ENCODE measurements at places on chromosomes 11 and 22. TPM values are rescaled to one million over a fixed set of nuclear protein-coding genes. Genes with fewer than 3 reads are reported as not detected.

Gene NAALAD2
- total RNA-seq, result not detected

- DNase-seq, result no peak
These were observed 84.7 kb downstream of the CDKN1C start for GRCh38 chr11:2800655-2801531.

GRCh38 chr11:34680918-34681586, 60.2 kb downstream of the EHF start:
- DNase-seq, result no peak

DNA sequence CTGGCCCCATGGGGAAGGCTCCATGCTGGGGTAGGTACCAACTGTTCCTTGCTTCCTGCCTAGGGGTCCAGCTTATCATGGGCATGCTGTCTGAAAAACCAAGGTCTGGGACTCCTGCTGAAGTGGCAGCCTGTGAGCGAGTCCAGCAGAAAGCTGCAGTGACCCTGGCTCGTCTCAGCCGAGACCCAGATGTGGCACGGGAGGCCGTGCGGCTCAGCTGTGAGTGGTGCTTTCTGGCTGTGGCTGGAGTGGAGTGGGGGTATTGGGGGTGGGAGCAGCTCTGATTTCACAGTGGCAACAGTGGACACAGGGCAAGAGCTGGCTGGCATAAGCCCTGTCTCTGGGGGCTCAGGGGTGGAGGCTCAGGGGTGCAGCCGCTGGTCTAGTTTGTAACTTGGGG, 124.1 kb downstream of the INSC start:
- DNase-seq, result no peak

Gene CDHR5
- not detected for total RNA-seq

DNA sequence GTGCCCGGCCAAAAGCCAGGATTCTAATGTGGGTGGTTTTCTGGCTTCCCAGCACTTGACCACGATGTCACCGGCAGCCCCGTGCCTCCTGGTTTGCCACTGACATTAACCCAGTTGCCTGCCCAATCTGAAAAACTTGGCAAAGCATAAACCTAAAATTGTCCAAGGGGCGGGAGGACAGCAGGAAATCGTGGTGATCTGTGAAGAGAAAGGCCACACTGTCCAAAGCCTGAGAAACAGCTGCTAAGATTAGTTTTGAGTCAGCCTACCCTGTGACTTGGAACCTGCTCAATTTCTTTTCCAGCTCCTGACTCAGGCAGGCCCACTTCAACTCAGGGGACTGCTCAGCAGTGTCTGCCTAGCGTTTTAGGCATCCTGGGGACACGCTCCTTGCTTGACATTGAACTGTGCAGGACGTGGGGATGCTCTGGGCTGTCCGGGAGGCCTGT, 8.2 kb upstream of the F2 start:
- DNase-seq, result no peak

GRCh38 chr11:2097356-2097997, 41.7 kb downstream of the IGF2 start:
- no peak for DNase-seq

- DNase-seq, result no peak
These were observed 11.8 kb upstream of the MAPK11 start for GRCh38 chr22:50281957-50282356.

DNA sequence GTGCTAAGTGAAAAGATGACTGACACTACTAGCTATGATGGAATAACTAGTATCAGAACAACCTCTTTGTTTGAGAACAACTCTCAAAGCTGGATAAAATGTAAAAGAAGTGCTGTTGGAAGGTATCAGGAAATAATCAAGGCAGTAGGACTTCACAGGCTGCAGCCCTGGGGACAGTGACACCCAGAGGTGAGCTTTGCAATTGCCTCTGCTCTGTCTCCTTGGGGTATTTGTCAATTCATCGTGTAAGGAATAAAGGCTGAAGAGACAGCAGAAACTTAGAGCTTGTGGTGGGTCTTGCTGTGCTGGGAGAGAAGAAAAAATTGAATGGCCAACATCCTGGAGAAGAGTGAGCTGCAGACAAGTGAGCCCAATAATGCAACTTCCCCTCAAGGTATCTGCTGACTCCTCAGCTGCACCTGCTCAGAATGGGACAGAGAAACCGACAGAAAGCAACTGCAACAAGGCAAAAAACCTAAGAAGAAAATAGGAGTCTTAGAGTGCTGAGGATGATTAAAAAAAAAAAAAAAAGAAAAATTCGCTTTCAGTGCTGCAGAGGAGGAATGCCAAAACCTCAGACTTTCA, 141.1 kb downstream of the RCN1 start:
- DNase-seq, result peak; percentile 25

Gene OR56A1
- not detected for total RNA-seq

DNA sequence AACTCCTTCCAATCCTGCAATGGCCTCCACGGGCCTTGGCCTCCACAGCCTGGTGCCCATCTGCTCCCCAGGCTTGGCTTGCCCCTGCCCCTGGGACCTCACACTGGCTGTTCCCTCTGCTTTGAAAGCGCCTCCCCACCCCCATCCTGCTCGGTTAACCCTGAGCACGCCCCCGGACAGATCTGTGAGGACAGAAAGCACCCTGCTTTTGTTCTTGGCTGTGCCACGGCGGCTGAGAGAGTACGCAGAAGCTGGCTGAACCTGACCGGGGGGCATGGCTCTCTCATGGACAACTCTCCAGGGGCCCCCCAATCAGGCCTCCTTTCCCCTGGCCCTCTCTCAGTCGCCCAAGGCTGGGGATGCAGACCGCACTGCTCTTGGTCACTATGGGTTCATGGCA, 20.2 kb upstream of the RASL10A start:
- no peak for DNase-seq

DNA sequence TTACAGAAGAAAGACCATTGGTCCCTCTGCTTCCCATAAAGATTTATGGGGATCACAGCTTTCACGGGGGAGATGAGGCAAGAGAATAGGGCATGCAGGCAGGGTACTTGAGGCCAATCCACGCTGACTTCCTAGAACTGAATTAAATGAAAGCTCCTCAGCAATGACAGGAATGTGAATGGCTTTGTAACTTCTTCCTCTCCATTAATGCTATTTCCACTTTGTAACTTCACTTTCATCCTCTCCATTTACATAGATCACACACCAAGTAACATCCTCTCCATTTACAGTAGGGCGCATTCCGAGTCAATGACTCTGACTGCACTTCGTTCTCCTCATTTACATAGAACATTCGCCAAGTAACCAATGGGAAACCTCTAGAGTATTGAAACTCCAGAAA, 89.8 kb downstream of the PIWIL4 start:
- no peak for DNase-seq

Gene ALDH3B1
- 0.11 TPM for total RNA-seq

DNA sequence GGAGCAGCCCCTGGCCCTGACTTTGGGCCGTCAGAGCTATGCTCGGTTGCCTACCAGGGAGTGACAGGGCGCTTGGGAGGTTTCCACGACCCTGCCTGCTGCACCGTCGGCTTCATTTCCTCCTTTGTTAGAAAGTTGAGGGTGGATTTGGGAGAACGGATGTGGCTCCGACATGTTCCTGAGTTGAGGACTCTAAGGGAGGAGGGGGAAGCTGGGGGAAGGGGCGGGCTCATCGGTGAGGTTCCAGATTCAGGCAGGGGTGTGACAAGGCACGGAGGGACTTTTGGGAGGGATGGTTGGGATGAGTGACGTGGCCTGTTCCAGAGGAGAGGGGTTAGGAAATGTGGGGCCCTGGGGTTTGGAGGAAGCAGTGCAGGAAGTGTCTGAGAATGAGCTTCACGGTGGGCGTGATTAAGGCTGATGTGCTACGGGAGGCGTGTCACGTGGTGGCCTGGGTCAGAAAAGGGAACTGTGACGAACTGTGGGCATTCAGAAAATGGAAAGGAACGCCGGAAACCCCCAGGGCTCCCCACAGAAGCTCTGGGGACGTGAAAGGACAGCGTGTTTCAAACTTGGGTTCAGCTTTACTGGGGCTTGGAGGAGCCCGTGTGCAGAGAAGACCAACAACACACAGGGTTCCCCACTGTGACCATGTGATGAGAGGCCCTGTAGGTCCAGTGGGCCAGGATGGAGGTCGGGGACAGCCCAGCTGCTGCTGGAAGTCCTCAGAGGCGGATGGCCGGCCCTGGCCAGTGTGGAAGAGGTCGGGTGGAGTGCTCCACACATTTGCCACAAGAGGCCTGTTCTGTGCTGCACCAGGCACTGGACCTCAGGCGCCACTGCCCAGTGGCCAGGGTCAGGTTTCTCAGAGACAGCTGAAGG, 2.8 kb downstream of the PARVB start:
- DNase-seq, result peak; percentile 93

Gene CBY1
- total RNA-seq, result 15.7 TPM

DNA sequence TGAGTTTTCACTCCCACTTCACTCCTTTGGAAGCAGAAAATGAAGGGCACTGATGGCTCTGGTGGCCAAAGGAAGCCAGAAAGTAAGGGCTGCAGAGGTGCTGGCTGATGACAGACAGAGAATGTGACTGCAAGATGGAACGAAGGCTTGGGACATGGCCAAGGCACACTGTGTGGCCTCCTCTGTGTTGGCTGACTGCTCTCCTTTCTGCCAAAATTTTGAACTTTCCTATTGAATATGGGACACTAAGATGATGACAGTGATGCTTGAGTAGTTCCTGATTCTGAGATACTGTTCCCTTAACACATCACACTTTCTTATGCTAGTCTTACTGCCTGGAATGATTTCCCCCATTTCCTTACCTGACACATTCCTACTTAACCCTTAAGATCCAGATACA, 156.4 kb downstream of the SWAP70 start:
- no peak for DNase-seq

- no peak for DNase-seq
These were observed 86.1 kb upstream of the ARHGAP42 start for GRCh38 chr11:100600941-100601340.

Gene MRPL21
- 104 TPM for total RNA-seq

GRCh38 chr11:104467404-104467803, 303.5 kb upstream of the PDGFD start:
- DNase-seq, result no peak

Gene FAM83F
- 1.5 TPM for total RNA-seq

- DNase-seq, result no peak
These were observed 224.0 kb upstream of the B3GAT1 start for GRCh38 chr11:134636071-134636470.

Gene CSF2RB
- 0.16 TPM for total RNA-seq

- DNase-seq, result no peak
These were observed 2113.1 kb upstream of the RAG2 start for GRCh38 chr11:38711110-38711509.

DNA sequence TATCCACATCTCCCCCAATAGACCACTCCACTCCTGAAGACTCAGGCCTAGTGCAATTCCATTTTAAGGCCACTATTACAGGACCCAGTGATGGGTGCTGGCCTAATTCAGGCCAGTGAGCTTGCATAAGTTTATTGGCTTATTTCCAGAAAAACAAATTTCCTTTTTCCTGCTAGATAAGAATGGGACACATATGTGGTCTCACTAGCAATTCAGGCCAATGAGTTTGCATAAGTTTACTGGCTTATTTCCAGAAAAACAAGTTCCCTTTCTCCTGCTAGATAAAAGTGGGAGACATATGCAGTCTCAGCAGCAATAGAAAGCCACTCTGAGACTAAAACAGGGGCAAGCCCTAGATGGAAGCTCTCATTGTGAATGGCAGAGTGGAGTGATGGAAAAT, 22.4 kb downstream of the ADM start:
- no peak for DNase-seq

Gene CNGA4
- not detected for total RNA-seq

DNA sequence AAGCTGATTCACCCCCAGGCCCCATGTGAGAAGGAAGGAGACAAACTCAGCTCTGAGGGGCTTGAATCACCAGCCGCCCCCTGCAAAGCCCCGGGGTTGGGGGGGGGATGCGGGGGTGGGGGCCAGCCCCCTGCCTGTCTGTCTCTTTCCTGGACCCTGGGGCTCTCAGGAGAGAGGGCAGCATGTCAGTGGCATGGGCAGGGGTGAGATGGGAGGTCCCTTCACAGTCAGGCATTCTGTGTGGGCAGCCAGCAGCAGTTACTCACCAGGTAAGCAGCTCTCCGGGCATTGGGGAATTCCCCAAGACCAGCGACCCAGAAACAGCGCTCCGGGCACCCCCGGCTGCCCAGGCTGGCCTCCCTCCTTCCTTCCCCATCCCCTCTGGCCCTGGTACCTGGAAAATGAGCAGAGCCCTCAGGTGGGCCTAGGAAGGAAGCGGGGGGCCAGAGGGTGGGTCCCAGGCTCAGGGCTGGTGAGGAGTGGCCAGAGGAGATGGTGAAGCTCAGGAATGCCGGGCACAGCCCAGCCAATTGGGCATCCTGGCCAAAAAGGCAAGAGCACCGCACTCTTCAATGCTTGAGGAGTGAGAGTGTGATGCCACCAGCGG, 4.2 kb upstream of the LIF start:
- DNase-seq, result peak; percentile 80

- DNase-seq, result no peak
These were observed 26.1 kb upstream of the DLAT start for GRCh38 chr11:111999111-111999510.

DNA sequence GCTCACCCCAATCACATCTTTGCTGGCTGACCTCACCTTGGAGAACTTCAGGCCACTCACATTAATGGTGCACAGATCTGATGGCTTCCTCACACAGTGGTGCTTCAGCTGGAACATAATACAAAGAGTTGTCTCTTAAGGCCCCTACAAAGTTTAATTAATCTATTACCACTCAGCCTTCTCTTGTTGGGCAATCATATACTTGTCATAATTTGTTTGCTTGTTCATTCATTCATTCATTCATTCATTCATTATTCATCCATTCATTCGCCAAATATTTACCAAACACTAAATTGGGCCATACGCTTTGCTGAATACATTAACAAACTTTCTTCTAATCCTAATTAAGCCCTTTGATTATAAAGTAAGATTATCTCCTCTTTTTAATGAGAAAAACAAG, 15.1 kb downstream of the XRRA1 start:
- no peak for DNase-seq

DNA sequence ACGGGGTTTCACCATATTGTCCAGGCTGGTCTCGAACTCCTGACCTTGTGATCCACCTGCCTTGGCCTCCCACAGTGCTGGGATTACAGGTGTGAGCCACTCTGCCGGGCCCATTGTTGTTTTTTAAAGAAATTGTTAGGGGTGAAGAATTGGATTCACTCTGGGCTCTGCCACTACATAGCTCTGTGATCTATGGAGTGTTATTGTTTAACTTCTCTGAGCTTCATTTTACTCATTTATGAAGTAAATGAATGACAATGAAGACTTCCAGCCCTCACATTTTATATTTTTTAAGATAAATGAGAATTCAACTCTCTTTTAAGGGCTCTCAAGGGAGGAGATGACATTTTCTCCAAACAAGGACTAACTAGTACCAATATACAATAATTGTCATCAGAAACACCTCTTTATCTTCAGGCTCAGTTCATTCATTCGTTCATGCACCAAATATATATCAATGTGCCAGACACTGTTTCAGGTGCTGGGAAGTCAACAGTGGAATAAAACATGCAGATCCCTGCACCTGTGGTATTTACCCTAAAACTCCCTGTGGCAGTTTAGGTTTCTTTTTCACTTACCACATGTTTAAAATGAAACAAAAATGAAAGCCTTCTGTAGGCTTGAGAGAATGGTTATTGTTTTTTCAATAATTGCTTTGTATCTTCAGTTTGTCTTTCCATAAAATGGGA, 23.5 kb upstream of the GRAMD1B start:
- DNase-seq, result no peak

- no peak for DNase-seq
These were observed 15.6 kb upstream of the SYT13 start for GRCh38 chr11:45301537-45302246.

GRCh38 chr11:2420502-2421225, 20.1 kb downstream of the TSSC4 start:
- peak; percentile 77 for DNase-seq

Gene MIOX
- 0.29 TPM for total RNA-seq

Gene SCUBE1
- not detected for total RNA-seq

Measured in activated CD8-positive, alpha-beta T cell treated with anti-CD3 and anti-CD28 coated beads for 36 hours (primary cell).